Central memory CD8-positive, alpha-beta T cell (primary cell): ENCODE measurements at places on chromosomes 13 and 19.

DNA sequence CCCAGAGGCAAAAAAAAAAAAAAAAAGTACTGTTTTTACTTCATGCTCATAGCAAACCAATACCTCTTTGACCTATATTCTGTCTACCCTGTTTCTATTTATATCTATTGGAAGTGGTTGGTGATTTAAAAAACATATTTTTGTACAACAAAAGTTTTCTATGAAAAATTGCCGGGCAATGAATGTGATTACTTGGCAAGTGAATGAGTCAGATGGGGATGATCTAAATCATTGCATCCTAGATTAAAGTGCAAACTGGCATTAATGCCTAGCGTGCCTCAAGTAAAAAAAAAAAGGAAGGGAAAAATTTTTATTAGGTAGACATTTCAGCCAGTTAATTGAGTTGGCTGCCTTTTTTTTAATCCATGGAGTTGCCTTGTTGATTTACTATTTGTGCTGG lies 500.6 kb downstream of the KCTD12 start:
- H3K4me1 ChIP-seq, result no peaks in the 10 kb centered on the region
- H3K27me3 ChIP-seq, result no peaks in the 10 kb centered on the region
- DNase-seq, result no peak
- H3K27ac ChIP-seq, result no peak overlapping the region
- H3K4me3 ChIP-seq, result no peak overlapping the region

DNA sequence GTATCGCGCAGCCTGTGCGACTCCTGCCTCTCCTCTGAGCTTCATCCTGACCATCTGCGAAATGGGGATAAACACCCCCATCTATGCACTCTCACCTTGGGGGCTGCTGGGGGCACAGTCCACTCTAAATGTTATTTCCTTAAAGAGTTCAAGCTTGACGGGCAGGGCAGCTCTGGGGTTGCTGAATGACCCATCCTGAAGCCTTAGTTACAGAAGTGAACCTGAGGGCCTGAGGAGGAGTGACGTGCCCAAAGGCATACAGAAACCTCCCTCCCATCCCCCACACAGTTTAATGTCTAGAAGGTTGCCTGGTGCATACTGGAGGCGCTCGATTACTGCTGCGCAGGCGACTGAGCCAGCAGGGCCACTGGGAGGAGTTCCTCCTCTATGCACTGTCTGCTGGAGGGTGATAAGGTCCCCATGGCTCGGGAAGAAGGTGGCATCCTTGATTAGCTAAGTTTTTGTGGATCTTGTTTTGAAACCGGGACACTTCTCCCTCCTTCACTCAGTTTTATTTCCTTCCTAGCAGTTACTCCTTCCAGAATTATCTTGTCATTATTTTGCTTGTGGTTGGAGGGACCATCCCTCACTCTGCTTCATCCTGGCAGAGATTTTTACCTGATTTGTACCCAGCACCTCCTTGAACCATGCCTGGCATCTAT lies 572 bp upstream of the FKBP8 start:
- DNase-seq, result peak; percentile 78
- peaks cover 30% of the 10 kb centered on the region for H3K4me1 ChIP-seq
- peak overlapping the region; percentile 95 for H3K4me3 ChIP-seq
- no peaks in the 10 kb centered on the region for H3K27me3 ChIP-seq

GRCh38 chr13:43014162-43014561 lies 9.2 kb upstream of the DNAJC15 start:
- no peak overlapping the region for H3K27ac ChIP-seq
- H3K4me3 ChIP-seq, result no peak overlapping the region
- H3K4me1 ChIP-seq, result no peaks in the 10 kb centered on the region
- no peaks in the 10 kb centered on the region for H3K36me3 ChIP-seq
- no peaks in the 10 kb centered on the region for H3K27me3 ChIP-seq

- H3K27me3 ChIP-seq, result no peaks in the 10 kb centered on the region
- no peak for DNase-seq
- H3K4me3 ChIP-seq, result no peak overlapping the region
- no peak overlapping the region for H3K27ac ChIP-seq
These were observed 491.0 kb downstream of the SLITRK5 start for GRCh38 chr13:88162076-88162702.

- peaks cover 33% of the 10 kb centered on the region for H3K27me3 ChIP-seq
- no peak overlapping the region for H3K4me3 ChIP-seq
- H3K27ac ChIP-seq, result no peak overlapping the region
- H3K4me1 ChIP-seq, result peaks cover 10% of the 10 kb centered on the region
- H3K36me3 ChIP-seq, result no peaks in the 10 kb centered on the region
These were observed 34.6 kb upstream of the SLC46A3 start for GRCh38 chr13:28753208-28753892.

DNA sequence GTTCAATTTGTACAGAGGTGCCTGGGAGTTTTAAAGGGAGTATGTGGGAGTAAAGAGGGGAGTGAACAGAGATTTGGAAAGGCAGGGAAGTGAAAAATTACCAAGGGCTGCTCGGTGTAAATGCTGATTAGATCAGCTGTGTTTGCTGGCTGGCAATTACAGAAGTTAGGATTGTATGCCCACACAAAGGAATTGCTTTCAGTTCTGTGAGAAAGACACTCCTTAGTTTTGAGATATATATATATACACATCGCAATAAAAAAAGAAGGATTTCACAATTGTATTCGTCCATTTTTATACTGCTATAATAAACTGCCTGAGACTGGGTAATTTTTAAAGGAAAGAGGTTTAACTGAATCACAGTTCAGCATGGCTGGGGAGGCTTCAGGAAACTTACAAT lies 196.3 kb downstream of the SLITRK5 start:
- H3K27ac ChIP-seq, result no peak overlapping the region
- no peaks in the 10 kb centered on the region for H3K4me1 ChIP-seq
- no peak overlapping the region for H3K4me3 ChIP-seq
- peaks cover 1% of the 10 kb centered on the region for H3K36me3 ChIP-seq

DNA sequence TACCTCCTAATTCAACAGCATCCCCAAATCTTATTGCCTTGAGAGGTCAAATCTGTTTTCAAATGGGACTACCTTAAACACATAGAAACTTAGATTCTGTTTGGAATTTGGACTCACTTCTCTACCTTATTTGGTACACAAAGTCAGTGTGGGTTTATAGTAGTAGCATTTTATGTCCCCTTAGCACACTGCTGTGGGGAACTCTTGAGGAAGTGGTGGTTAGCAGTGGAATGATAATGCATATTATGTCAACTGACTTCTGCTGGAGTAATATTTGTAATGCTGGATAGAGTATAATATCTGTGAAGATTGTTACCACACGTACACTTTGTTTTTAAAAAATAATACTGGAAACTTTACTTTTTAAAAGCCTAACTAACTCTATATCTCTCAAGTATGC lies 386.3 kb downstream of the NDFIP2 start:
- no peaks in the 10 kb centered on the region for H3K27me3 ChIP-seq
- no peak for DNase-seq
- H3K36me3 ChIP-seq, result no peaks in the 10 kb centered on the region
- no peak overlapping the region for H3K4me3 ChIP-seq
- no peak overlapping the region for H3K27ac ChIP-seq

GRCh38 chr13:59519819-59520218 lies 643.9 kb downstream of the DIAPH3 start:
- no peaks in the 10 kb centered on the region for H3K4me1 ChIP-seq
- no peak overlapping the region for H3K4me3 ChIP-seq
- no peaks in the 10 kb centered on the region for H3K27me3 ChIP-seq
- no peak overlapping the region for H3K27ac ChIP-seq

GRCh38 chr13:89900104-89900765 lies 1447.3 kb upstream of the MIR17HG start:
- H3K36me3 ChIP-seq, result no peaks in the 10 kb centered on the region
- no peak for DNase-seq
- no peak overlapping the region for H3K27ac ChIP-seq
- no peak overlapping the region for H3K4me3 ChIP-seq
- no peaks in the 10 kb centered on the region for H3K4me1 ChIP-seq

DNA sequence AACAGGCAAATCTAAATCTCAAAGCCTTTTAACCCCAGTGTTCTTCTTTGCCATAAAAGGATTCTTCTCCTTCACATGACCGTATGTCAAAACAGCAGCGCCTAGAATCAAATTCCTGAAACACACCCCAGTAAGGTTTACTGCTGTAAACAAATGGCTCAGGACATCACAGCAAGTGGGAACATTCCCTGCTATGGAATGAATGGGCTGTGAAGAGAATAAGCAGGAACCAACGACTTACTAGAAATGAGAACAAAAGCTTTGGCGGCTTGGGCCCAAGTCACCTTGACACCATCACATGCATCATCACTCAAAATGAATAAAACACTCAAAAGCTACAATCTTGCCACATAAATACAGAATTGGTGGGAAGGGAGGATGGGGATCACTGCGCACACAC lies 80.4 kb upstream of the SPATA13 start:
- no peak for DNase-seq
- H3K4me1 ChIP-seq, result no peaks in the 10 kb centered on the region
- H3K27me3 ChIP-seq, result peaks cover 10% of the 10 kb centered on the region
- no peaks in the 10 kb centered on the region for H3K36me3 ChIP-seq
- no peak overlapping the region for H3K4me3 ChIP-seq

GRCh38 chr13:76379341-76380105 lies 506.7 kb downstream of the KCTD12 start:
- no peaks in the 10 kb centered on the region for H3K4me1 ChIP-seq
- H3K4me3 ChIP-seq, result no peak overlapping the region
- no peak for DNase-seq
- no peak overlapping the region for H3K27ac ChIP-seq
- no peaks in the 10 kb centered on the region for H3K36me3 ChIP-seq
- H3K27me3 ChIP-seq, result no peaks in the 10 kb centered on the region

GRCh38 chr19:35755550-35756376 lies 1.1 kb downstream of the HSPB6 start:
- H3K27me3 ChIP-seq, result no peaks in the 10 kb centered on the region
- no peak overlapping the region for H3K4me3 ChIP-seq
- H3K27ac ChIP-seq, result peak overlapping the region; percentile 4
- H3K4me1 ChIP-seq, result peaks cover 14% of the 10 kb centered on the region
